ENCODE measurements at places on chromosomes 3 and 15.

- peak; percentile 80 for DNase-seq
Measured at GRCh38 chr3:52897130-52898122, at the start of gene STIMATE. TSS of gene STIMATE (minus strand) at chr3:52897548. CDS start at chr3:52897450, 98 bp downstream.

DNA sequence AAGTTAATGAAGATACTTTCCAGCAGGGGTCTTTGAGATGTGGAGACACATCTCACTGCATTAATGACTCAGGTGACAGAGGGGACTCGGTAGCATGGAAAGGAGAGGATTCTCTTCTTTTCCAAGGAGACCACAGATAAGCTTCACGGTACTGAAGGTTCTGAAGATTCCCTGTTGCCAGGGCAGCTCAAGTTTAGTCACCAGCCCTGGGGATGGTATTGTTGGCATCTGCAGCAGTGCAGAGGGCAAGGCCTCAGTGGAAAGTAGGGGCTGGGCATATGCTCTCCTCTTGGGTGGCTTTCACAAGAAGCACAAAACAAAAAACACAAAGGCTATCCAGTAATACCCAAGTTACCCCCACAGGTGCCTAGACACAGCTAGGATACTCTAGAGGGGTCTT, 38.0 kb upstream of the MRPL3 start:
- DNase-seq = no peak

DNA sequence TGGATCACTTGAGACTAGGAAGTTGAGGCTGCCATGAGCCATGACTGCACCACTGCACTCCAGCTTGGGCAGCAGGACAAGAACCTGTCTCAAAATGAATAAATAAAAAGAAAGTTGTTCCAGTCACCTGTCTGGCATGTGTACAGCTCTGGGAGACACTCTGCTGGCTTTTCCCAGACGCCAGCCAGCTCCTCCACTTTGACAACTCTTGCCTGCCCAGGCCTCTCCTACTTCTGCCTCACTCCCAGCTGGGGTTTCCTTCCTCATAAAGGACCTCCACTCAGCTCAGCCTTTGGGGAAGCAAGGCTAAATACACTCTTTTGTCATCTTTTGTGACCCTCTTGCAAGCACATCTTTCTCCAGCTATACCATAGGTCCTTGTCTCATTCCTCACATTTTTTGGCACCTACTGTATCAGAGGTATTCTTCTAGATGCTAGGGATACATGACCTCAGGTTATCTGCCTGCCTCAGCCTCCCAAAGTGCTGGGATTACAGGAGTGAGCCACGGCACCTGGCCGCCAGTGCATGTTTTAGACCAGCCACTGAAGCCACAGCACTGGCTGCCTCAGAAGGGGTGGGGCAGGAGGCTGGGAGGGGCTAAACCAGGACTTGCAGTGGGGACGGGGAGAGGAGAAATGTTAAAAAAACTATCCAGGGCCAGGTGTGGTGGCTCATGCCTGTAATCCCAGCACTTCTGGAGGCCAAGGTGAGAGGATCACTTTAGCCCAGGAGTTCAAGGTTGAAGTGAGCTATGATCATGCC, 10.0 kb upstream of the ELP6 start:
- no peak for DNase-seq

GRCh38 chr15:65957451-65957850, 88.2 kb downstream of the RAB11A start:
- no peak for DNase-seq

DNA sequence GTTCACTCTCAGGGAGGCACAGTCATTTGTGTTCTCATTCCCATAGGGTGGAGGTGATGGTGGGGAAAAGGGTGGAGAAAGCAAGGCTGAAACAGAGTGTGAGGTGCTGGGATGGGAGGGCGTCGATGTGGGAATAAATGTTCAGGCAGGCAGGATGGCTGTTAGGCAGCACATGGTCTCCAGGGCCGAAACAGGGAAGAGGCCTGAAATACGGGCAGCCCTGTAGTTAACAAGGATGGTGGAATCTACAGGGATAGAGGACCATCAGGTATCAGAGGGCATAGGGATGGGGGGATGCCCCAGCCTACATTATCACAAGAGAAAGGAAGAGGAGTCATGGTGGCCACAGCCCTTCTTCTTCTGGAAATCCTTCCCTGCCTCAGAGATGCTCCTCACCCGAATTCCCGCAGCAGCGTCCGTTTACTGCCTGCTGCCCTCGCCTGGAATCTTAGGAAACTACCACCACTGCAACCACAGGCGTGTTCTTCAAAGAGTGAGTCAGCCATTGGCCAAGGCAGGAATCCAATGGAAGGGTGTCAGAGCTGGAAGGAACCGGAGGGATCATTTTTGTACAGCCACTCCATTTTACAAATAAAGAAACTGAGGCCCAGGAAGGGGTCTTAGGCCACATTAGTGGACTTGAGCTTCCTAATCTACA, 49.7 kb upstream of the POMGNT2 start:
- peak; percentile 45 for DNase-seq

- DNase-seq = no peak
Measured at GRCh38 chr15:78067328-78068228, 9.9 kb downstream of the TBC1D2B start.

- DNase-seq = no peak
Measured at GRCh38 chr15:41483115-41483514, 10.6 kb upstream of the ITPKA start.

DNA sequence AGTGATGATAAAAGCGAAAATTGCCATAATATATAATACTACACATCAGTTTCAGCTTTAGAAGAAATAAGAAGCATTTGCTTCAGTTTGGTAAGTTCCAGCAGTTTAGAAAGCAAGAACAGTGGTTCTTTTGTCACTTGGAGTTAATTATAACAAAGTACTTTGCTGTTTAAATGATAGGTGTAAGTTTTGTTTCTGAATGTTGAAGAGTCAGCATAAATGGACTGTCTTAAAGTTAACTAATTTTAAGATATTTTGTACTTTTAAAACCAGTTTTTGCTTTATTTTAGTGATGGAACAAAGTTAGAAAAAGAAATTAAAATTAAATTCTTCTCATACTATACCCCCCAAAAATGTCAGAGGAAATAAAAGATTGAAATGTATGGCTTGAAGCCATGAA, 24.6 kb downstream of the CHCHD6 start:
- no peak for DNase-seq

DNA sequence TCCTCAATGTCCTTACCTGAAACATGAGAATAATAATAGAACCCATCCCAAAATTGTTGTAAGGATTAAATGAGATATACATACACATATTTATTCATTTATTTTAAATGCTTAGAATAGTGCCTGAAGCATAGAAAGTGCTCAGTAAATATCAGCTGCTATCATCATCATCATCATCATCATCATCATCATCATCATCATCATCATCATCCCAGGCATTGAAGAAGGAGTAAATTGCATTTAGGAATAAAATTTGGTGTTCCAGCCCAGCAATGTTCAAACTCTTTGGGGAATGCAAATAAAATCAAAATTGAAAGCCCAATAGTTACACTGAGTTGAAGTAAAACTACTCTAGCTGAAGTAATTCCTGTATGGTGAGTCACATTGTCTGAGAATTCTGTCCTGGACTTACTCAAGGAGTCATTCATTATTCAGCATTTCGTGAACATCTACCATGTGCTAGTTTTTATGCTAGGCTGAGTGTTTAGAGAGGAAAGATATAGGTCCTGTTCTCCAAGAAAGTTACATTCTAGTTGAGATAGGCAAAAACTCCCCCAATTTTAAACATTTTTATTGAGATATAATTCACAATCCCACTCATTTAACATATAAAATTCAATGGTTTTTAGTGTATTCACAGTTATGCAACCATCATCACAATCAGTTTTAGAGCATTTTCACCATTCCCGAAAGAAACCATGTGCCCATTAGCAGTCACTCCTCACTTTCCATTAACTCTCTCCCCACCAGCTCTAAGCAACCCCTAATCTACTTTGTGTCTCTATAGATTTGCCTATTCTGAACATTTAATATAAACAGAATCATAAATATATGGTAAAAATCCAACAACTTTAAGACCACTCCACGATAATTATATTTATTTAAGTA, 107.2 kb downstream of the FRMD5 start:
- no peak for DNase-seq

DNA sequence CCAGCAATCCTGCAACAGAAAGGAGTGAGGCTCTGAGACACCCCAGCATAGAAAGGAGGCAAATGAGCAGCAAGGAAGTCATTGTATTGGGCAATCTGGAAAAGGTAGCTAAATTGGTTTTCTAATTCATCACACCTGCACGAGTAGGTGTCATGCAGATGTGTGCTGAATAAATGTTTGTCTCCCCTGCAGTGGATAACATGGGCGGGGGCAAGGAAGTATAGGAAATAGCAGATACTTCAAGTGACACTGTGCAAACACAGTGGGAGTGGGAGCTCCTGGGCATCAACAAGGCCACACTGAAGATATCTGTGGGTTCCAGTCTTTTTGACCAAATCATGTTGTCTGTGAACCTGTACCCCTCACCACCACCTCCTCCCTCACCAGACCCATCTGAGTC, 14.4 kb upstream of the HTR3E start:
- DNase-seq = no peak

GRCh38 chr3:160612386-160613075, 47.2 kb upstream of the KPNA4 start:
- DNase-seq = no peak

GRCh38 chr3:178761024-178761423, 224.8 kb downstream of the KCNMB2 start:
- no peak for DNase-seq

- DNase-seq = no peak
Measured at GRCh38 chr15:81809543-81809942, 236.3 kb downstream of the MEX3B start.

DNA sequence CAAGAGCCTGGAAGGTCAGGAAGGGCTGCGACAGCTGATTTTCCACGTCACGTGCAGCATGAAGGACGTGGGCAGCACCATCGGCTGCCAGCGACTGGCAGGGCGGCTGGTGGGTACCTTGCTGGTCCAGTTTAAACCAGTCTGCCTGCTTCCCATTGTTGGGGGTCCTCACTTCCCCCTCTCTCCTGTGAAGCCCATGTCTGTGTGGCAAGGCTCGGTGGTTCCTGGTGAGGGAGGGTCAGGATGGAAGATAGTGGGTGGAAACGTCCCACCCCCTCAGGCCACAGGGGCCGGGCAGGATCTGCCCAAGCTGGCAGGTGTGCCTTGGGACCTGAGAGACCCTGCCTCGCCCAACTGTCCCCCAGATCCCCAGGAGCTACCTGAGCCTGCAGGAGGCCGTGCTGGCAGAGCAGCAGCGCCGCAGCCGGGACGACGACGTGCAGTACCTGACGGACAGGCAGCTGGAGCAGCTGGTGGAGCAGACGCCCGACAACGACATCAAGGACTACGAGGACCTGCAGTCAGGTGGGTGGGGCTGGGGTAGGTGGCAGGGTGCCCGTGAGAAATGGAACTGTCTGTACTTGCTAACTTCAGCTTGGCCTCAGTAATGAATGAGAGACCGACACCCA, 108.2 kb downstream of the LRRK1 start:
- DNase-seq = no peak

DNA sequence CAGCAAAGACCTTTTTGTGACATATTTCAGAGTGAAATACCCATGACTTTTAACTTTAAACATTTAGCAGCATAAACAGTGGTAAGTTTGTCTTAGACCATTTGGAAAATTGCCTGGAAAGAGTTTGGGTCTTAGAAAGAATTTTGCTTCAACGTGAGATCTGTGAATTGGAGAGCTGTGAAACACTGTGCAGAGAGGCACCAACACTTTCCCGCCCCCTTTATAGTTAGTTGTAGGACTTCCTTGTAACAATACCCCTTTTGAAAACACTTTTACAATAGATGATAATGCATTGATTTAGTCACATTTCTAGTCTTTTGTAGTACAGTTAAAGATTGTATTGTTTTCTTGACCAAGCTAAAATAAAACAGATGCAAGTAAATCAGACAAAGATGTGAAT, 43.5 kb upstream of the MBNL1 start:
- DNase-seq = no peak

- DNase-seq = no peak
Measured at GRCh38 chr3:173225351-173225750, 84.3 kb upstream of the SPATA16 start.

DNA sequence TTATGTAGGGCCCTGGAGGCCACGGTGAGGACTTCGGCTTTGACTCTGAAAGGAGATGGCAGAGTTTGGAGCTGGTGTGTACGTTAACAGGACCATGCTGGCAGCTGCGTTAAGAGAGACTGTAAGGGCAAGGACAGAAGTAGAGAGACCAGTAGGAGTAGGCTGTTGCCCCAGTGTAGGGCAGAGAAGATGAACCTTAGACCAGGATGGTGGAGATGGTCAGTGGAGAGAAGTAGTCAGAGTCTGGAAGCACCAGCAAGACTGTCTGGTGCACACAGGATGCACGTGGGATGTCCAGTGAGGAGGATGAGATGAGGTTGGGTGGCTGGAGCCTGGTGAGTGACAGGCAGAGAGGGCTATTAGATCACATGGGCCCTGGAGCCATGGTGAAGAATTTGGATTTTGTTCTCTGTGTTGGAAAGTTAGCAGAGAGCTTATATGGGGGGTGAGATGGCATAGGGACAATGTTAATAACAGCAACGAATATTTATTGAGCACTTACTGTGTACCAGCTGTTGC, 150.1 kb downstream of the IGF1R start:
- no peak for DNase-seq

GRCh38 chr3:33355611-33356010, 78.4 kb downstream of the FBXL2 start:
- no peak for DNase-seq

DNA sequence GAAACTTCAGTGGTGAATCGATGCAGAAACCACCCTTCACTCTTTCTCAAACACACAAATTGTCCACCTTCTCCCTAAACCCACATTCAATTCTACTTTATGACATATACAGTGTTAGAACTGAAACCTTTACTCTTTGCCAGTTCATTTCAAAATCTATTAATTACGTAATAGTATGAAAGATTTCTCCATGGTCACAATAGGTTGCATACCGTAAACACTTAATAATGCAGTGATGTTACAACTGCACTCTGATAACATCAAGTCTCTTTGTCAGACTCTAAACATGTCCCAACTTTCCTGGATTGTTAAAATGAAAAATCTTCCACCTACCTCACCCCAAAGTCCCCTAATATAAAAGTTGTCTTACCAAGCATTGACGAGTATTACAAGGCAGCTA, 111.8 kb upstream of the PROK2 start:
- DNase-seq = no peak

GRCh38 chr15:25478313-25478712, 39.5 kb upstream of the UBE3A start:
- no peak for DNase-seq

- no peak for DNase-seq
Measured at GRCh38 chr15:43900996-43901395, 74.2 kb downstream of the WDR76 start.

DNA sequence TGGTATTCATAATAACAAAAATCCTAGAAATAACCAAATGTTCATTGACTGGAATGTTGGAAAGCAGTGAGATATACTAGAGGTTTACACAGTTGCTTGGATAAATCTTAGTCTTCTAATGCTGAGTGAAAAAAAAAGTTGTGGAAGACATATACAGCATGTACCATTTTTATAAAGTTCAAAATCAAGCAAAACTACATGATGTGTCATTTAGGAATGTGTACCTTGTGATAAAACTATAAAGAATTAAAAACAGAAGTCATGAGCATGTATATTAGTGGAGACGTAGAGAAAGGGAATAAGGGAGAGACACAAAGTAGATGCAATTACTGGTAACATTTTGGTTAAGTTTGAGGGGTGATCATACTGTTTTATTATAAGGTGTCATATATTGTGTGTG, 45.2 kb downstream of the FBXL2 start:
- DNase-seq = no peak
